ENCODE measurements at places on chromosomes 16 and 17.

DNA sequence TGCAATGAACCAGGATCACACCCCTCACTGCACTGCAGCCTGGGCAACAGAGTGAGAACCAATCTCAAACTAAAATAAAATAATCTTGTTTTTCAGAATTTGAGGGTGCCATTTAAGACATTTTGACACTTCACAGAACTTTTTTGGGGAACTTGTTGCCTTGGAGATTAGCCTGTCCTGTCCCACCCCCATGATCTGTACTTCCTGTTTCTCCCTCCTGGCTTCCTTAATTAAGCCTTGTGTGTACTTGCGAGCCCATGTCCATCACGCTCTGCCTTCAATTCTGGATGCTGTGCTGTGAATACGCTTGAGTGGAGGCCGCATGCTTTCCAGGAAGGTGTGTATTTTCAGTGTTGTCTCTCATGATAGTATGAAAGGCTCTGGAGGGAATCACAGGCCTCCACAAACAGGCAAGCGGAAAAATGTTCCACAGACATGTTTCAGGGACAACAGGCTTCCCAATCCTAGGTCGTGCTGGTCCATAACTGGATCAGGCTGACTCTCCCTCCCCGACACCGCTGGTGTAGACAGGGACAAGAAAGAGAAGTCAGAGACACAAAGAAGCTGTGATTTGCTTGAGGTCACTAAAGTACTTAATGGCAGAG lies 56.9 kb downstream of the NOS2 start:
- DNase-seq: no peak

GRCh38 chr17:59004338-59005111 lies 102.2 kb downstream of the TRIM37 start:
- peak; percentile 68 for DNase-seq

GRCh38 chr16:14121872-14122271 lies 50.8 kb downstream of the MRTFB start:
- peak; percentile 22 for DNase-seq

DNA sequence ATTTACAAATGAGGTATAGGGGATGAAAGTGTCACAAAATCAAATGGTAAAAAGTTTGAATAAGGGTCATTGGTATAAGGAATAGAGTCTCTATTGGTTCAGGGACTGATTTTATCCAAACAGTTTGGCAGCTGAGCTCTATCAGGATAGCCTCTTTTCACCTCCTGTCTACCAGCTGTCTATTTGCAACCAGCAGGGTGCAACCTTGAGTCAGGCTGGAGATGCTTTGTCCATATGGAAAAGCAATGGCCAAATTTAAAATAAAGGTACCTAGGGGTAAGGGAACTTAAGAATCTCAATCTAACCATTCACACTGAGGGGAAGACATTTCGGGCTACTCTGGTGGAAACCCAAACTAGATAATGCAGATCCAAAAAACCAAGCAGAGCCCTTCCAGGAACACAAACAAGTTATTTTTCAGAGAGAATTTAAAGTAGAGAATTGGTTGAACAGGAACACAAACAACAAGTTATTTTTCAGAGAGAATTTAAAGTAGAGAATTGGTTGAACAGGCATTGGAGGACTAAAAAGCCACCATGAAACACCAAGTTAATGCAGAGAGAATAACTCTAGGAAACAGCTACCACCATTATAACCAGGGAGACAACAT lies 12.6 kb upstream of the CA10 start:
- DNase-seq: peak; percentile 38

- no peak for DNase-seq
These were observed 115.3 kb downstream of the SNX29 start for GRCh38 chr16:12091569-12092543.

GRCh38 chr16:10921536-10922327 lies 20.5 kb downstream of the DEXI start:
- DNase-seq: no peak

DNA sequence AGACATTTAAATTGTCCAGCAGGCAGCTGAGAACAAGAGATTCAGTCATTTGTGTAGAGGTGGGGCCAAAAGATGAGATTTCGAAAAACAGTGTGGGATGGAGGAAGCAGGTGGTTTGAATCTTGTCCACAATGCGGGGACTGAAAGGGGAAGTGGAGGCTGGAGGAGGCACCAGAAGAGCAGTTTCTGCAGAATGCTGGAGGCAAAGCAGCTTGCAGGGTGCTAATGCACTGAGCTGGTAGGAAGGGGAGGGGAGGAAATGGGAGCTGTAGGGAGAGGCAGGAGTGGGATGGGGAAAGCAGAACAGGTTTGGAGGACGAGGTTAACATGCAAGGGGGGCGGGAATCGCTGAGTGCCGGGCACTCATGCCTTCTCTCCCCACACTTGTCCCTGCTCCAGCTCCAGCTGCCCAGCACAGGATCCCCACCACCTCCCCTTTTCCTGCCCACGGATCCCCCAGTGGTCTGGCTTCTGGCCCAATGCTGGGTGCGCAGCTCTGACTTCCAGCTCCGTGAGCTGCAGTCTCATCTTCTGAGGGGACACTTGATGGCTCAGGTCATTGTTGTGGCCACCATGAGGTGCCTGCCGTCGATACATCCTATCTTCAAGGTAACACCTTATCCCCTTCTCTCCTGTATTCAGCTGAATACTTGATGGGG lies 9.4 kb downstream of the C17orf100 start:
- no peak for DNase-seq

GRCh38 chr16:60204181-60204580 lies 1470.1 kb upstream of the GOT2 start:
- DNase-seq: no peak

DNA sequence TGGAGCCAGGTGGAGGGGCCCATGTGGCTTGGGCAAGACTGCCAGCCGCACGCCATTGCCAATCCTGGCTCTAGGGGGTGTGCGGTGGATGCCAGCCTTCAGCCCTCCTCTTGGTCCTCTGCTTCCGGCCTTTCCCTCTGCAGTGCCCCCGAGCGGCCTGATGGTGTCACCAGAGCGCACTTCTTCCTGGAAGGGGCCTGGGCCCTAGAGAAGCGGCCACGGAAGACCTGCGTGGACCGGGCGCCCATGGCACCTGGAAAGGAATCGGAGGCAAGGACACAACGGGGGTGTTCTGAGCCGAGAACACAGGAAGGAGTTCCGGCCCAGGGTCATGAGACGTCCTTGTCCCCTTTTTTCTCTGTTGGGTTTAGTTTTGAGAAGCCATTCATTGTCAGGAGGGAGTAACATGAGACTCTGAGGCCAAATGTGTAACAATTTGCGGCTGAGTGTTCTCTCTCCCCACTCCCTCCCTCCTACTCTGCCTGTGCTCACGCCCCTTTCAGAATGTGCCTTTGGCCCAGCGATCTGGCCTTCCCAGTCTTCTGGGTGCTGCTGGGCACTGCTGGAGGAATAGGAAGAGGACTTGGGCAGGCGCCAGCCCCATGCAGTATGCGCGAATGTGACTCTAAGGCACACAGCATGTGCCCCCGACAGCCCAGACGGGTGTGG lies 92.8 kb downstream of the IRX3 start:
- peak; percentile 79 for DNase-seq

DNA sequence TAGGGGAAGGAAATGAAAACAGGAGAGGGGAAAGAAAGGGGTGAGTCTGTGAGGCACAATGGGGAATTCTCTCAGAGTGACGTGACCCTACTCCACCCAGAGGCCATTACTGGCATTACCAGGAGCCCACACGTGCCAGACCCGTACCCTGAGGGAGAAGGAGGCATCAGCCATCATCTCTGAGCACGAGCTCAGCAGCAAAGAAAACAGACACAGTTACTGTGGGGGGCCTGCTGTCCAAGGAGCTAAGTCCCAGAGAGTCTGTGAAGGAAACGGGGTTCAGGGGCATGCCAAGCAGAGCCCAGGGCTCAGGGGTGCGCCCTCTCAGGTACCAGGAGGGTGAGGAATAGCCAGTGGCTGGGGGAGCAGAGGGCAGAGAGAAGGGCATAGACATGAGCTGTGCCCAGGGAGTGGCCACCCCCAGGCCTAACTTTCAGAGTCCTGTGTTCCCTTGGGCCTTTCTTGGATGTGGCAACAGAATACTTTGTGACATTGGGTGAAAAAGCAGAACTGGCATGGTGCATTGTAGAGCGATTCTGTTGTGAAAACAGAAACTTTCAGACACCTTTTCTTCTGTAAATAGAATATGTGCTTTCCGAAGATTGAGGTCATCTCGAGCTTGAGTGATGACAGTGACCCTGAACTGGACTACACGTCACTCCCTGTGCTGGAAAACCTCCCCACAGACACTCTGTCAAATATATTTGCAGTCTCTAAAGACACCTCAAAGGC lies 11.3 kb downstream of the TAF1C start:
- DNase-seq: peak; percentile 72

DNA sequence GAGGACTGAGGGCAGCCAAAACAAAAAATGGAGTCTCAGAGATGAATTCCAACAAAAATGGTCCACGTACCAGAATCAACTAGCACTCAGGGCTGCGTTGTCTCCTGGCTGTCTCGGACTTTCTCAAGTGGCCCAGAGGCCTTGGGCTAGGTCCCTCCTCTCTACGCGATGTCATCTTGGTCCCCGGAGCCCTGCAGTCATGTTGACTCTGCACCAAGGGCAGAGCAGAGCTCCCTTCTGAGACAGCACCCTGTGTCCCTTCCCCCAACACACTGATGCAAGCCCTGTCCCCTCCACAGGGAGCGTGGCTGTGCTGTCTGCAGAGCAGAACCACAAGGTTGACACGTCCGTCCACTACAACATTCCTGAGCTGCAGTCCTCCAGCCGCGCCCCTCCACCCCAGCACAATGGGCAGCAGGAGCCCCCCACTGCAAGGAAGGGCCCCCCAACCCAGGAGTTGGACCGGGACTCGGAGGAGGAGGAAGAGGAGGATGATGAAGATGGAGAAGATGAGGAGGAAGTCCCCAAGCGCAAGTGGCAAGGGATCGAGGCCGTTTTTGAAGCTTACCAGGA lies 20.8 kb downstream of the GINS2 start:
- no peak for DNase-seq

GRCh38 chr17:64449545-64449944 lies 630 bp downstream of the MILR1 start:
- no peak for DNase-seq

GRCh38 chr17:41823141-41823524 lies 10.3 kb downstream of the FKBP10 start:
- no peak for DNase-seq

- peak; percentile 55 for DNase-seq
These were observed 41.7 kb upstream of the JPH3 start for GRCh38 chr16:87560428-87561199.

DNA sequence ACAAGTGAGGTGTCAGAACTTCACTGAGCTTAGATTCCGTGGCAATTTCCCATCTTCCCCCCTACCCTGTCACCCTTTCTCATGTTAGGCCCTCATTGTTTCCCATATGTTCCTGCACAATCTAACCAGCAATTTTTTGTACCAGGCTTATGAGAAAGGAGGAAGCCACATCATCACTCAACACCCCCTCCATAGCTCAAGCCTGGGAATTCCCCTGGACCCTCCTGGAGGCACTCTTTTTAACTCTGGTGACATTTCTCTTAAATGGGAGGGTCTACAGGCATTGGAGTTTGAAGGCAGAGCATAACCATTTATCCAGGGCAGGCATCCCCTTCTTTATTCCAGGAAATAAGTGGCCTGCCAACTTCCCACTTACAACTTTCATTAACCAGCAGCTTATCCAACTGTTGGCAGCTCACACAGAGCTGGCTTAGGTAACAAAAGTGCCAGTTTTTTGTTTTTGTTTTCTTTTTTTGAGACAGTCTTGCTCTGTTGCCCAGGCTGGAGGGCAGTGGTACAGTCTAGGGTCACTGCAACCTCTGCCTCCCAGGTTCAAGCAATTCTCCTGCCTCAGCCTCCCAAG lies 10.4 kb upstream of the GLG1 start:
- DNase-seq: no peak

- no peak for DNase-seq
These were observed 7.6 kb downstream of the IFT20 start for GRCh38 chr17:28327709-28328108.

GRCh38 chr17:76420356-76421043 lies 32.5 kb downstream of the UBE2O start:
- DNase-seq: no peak

DNA sequence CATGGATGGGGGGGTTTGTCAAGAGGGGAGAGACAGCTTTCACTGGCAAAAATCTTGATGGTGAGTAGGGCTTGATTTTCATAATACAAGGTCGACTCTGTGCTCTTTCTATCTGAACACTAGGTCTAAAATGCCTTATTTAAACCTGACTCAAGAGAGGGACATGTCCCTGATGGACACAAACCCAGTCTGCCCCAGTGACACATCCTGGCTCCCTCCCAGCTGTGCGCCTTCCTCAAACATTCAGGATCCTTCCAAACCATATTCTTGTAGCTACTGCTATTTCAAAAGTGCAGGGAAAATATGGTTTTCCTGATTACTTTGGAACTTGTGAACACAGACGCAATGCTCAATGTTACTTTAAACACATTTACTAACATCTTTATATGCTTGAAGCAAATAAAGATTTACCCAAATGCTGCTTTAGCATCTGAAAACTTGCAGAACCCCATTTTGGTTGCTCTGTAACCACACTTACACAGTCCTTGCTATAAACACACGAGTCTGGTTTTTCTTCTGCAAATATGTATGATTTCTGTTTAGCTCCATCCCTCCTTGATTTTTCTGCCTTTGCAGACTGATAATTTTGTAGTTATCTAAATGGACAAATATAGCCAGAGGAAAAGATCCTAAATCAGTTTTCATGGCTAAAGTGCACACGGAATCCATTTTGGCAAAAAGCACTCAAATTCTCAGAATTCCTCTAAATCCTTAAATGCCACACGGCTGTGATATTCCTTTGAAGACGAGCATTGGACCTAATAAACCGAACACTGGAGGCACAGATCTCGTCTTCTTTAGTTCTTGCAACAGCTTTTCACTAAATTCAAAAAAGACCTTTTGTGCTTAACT lies 499.9 kb upstream of the ZFHX3 start:
- no peak for DNase-seq

GRCh38 chr17:8382052-8382879 lies 727 bp downstream of the RPL26 start:
- peak; percentile 44 for DNase-seq

DNA sequence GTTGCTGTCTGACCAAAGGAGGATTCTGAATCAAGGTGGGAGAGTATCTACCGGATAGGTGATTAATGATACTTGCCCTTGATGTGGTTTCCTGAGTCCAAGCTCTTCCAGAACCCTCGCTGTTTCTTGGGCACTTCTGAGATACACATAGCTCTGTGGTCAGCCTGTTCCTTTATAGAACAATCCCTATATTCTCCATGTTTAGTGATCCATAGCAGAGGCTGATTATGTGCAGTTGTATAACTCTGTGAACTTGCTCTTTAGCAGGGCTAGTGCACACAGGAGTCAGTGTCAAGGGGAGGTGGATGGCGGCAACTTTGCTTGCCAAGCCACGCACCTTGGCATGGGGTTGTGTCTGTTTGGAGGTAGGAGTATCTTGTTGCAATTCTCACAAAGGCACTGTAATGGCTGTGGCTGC lies 36.1 kb downstream of the ARL4D start:
- no peak for DNase-seq

- DNase-seq: no peak
These were observed 10.4 kb downstream of the CHMP6 start for GRCh38 chr17:81002013-81002384.
